ENCODE measurements at places on chromosomes 4 and X.

- DNase-seq: no peak
These were observed 1037.4 kb upstream of the PABPC4L start for GRCh38 chr4:135238940-135239339.

- no peak for DNase-seq
These were observed 239.5 kb upstream of the GPC4 start for GRCh38 chrX:133654811-133655210.

DNA sequence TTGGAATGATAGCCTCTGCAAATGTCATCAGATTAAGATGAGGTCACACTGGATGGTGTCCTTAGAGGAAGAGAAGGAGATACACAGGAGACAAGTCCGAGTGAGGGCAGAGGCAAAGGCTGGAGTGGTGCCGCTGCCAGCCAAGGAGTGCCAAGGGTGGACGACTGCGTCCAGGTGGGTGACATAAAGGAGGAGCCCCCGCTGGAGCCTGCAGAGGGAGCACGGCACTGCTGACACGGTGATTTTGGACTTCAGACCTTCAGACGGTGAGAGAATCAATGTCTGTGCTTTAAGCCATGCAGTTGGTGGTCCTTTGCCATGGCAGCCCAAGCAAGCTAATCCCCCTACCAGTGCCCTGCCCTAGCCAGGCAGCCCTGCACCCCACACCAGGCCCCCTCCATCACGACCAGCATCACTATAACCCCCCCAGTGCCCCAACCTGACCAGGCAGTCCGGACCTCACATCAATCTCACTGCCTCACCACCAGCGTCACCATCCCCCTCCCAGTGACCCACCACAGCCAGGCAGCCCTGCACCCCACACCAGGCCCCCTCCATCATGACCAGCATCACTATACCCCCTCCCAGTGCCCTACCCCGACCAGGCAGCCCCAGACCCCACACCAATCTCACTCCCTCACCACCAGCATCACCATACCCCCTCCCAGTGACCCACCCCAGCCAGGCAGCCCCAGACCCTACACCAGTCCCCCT lies 130.0 kb downstream of the HMX1 start:
- DNase-seq: no peak

GRCh38 chr4:115054836-115055235 lies 58.6 kb downstream of the NDST4 start:
- DNase-seq: no peak

DNA sequence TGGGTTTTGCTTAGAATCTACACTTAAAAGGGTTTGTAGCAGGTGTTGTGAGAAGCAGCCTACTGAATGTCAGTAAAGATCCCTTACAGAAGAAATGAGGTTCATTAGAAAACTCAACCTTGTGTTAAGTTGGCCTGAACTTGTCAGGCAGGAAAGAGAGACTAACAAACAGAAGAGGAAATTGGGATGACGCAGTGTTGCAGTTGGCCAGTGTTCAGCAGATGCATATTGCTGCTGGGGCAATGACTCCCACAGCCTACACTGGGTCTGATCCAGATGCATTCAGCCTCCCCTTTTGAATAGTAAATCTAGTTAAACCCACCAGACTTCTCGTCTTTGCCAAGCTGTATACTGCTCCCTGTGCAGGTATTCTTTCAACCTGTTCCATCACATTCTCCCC lies 409.4 kb downstream of the UBE2NL start:
- no peak for DNase-seq

DNA sequence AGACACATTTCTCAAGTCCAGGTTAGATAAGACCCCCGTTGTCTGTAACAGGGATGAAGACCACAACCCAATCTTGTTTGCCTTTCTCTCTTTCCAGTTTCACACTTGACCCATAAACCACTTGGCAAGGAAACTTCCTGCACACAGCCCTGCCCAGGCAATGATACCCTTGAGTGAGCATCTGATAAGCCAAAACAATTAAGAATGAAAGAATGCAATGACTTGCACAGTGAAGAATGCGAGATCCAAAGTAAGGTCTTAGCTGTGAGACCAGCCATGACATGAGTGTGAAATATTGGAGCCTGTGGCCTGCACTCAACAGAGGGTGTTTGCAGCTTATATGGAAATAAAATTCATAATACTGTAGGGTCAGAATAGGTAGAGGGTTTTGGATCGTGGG lies 37.9 kb upstream of the MXRA5 start:
- peak; percentile 1 for DNase-seq

DNA sequence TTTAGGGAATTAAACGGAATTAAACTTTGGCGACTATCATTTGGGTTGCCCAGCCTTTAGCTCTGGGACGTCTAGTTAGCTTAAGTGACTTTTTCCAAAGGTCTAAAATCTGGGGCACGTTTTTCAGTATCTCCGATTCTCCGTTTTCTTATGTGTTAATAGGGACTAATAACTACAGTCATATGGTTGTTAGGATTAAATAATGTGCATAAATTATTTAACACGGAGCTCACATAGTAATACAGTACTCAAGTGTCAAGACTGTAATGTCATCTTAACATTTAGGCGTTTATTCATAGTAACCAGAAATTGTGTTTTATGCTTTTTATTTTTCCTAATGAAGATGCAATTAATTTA lies 466 bp upstream of the CCNA2 start:
- DNase-seq: no peak

GRCh38 chr4:184386271-184386781 lies 88.0 kb downstream of the IRF2 start:
- no peak for DNase-seq

All from H54 (cell line).